ENCODE measurements at places on chromosomes 5 and 9.

- no peak for DNase-seq
Measured at GRCh38 chr9:75455444-75455921, 367.2 kb downstream of the OSTF1 start.

- DNase-seq, result no peak
Measured at GRCh38 chr9:122996586-122996985, 36.9 kb upstream of the GPR21 start.

DNA sequence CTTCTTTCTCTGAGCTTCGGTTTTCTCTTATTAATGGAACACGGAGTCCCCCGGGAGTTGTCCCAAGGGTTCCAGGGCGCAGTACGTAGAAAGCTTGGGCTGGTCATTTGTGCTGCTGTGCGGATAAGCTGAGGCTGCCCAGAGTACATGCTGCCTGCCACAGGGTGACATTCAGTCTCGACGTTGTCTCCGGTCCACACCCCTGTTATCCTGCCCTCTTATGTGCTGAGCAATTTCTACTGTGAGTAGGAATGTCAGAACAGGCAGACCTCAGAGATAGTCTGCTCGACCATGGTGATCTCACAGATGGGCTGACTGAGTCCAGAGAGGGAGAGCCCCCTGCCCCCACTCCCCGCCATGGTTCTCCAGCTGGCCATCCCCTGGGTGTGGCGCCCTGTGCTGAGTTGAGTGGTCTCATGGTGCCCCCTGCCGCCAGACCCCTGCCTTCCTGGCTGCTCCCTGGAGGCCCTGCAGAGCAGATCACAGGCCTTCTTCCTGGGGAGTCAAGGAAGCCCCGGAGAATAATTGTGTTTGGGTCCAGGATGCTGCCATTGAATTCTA lies 124.0 kb downstream of the RGS3 start:
- no peak for DNase-seq

GRCh38 chr5:147223948-147224791 lies 10.7 kb upstream of the STK32A start:
- peak; percentile 4 for DNase-seq

GRCh38 chr5:31346896-31347551 lies 153.5 kb downstream of the CDH6 start:
- no peak for DNase-seq

GRCh38 chr9:25602400-25603044 lies 75.7 kb downstream of the TUSC1 start:
- DNase-seq, result no peak

GRCh38 chr9:21591221-21592062 lies 109.3 kb upstream of the IFNE start:
- DNase-seq, result no peak

- no peak for DNase-seq
Measured at GRCh38 chr9:132154863-132155567, 6.8 kb upstream of the NTNG2 start.

DNA sequence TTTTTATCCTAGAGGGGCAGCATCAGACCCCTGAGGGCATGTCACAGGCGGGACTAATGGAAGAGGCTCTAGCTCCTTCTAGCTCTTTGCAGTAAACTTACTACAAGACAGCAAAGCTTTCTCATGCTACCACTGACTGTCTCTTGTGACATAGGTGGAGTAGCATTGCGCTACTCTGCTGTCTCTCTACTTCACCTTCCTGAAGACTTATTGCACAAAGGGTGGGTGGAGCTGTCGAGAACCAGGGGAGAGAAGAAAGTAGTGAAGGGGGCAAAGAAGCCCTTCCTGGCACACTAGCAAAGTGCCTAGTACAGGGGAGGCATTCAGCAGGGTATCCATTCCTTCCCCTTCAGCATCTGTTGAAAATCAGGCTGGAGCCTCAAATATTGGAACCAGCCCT lies 36.1 kb upstream of the NEK6 start:
- no peak for DNase-seq

DNA sequence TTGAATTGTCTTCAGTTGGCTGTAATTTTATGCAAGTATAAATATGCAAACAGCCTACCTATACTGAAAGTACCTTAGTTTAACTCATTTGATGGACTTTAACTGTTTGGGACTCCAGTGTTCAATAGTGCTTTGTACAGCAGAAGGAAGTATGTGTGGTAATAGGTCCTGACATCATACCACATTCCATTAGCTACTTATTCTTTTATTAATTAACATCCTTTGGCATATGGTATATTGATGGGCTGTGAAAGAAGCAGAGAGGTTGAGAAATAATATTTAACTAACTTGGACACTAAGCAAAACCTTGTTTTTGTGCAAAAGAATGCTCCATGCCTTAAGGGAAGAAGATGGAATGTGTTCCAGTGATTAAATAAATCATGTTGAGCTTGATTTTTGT lies 97.6 kb upstream of the SEMA6A start:
- DNase-seq, result no peak

DNA sequence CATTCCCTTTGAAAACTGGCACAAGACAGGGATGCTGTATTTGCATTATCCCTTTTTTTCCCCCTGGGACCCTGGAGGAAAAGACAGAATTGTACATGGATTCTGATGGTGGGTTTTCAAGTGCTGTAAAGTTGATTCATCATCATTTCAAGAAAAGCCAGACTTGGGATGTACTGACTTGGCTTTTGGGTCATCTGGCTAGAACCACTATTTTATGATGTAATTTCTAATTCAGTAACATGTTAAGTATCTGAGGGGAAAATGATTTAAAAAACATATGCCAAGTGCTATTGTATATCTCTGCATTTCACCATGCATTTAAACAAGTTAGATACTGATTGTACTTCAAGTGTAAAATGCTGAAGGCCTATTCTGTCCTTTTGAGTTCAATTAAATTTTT lies 15.2 kb upstream of the MAP3K1 start:
- DNase-seq, result no peak

- no peak for DNase-seq
Measured at GRCh38 chr9:108439947-108440346, 415.8 kb downstream of the ACTL7B start.

DNA sequence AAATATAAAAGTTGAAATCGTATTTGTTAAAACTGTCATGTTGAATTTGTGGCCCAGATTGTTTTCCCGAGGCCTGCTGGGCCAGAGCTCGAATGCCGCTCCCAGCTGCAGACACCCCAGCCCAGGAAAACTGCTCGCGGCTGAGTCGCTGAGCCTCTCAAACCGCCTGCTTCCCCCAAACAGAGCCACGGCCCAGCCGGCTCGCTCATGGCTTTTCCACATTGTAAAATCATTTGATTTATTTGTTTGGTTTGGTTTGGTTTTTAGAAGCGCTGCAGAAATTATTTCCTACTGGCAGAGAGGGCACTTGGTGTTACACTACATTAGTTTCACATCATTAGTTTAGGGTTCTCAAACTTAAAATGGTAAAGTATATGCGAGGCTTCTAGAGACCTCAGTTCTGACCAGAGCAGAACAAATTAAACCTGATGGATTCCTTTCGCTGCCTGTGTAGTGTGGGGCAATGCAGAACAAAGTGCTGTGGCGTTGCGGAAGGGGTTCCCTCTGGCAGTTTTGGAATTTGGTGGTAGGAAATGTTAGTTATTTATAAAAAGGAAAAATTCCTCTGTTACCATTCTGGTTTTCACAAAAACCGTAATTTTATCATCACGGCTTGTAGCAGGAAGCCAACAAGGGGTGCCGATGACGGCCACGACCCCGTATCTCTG lies 156.5 kb upstream of the PITX1 start:
- no peak for DNase-seq

DNA sequence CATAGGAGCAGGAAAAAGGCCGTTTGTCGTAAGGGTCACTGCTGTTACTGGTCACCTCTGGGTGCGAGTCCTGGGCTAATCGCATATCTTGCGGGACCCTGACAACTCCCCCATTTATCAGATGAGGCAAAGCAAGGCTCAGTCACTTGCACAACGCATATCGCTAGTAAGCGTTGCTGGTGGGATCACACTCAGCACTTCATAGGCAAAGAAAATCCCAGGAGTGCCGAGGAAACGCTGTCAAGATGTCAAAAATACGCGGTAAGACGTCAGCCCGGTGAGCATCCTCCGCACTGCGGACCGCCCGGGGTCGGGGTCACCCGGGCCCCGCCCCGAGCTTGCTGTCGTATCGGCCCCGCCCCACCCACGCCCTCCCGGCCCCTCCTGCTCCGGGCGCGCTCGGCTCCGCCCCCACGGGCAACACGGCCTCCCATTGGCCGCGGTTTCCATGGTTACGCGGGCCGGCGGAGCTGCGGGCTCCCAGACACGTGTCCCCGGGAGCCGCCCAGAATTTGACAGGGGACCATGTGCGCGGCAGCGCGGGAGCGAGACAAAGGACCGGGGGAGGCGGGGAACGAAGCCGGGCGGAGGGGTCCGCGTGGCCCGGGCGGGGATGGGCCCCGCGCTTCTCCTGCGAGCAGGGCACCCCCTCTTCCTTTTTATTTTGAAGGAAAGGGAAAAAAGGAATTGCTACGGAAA lies 80.2 kb upstream of the IER5L start:
- DNase-seq, result peak; percentile 79

DNA sequence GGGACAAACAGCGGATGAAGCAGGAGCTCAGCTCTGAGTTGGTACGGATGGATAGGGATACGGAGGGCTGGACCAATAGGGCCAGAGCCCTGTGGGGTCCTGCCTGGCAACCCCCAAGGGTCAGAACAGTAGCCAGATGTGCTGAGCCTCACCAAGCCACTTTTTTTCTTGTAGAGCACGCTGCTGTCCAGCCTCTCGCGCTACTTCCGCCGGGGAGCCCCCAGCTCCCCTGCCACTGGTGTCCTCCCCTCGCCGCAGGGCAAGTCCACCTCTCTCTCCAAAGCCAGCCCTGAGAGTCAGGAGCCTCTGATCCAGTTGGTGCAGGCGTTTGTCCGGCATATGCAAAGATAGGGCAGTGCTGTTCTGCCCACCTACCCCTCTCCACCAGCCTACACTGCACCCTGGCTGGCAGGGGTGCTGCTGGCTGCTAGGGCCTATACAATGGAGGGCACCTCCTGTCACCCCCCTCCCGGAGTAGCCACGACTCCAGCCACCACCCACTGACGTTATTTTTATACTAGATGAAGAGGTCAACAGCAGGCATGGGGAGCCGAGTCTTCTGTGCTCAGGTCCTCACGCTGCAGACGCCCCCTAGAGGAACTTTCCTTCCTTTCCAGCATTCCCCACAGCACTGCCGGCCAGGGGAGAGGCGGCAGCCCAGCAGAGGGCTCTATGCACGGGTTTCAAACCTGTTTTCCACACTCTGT lies 21.6 kb downstream of the SH3GLB2 start:
- peak; percentile 43 for DNase-seq

DNA sequence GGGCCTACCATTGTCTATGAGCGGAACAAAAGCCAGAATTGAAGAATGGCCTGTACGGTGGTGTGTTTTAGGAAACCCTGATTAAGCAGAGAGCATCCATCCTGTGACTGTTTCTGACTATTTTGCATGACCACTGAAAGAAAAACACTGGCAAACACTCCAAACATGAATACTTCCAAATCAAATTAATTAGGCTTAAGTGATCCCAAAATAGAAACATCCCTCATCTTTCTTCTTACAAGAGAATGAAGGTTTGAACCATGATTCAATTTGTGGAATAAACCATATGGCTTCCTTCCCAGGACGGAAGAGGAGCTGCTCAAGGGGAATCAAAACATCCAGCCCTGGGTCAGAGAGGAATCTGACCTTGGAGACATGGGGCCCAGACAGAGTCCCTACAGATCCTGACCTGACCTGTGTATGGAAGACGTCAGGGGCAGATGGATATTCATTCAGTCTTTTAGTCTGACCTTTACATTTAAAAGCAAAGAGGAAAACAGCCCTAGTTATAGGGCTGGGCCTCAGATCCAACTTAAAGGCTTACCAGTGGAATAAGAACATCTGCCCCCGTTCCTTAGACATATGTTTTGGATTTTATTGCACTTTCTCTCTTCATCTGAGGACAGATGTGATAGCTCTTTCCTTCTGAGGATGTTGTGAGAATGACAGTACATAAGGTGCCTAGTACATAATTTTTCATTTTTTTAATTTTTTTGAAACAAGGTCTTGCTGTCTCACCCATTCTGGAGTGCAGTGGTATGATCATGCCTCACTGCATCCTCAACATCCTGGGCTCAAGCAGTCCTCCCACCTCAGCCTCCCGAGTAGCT lies 17.6 kb upstream of the RECK start:
- no peak for DNase-seq

DNA sequence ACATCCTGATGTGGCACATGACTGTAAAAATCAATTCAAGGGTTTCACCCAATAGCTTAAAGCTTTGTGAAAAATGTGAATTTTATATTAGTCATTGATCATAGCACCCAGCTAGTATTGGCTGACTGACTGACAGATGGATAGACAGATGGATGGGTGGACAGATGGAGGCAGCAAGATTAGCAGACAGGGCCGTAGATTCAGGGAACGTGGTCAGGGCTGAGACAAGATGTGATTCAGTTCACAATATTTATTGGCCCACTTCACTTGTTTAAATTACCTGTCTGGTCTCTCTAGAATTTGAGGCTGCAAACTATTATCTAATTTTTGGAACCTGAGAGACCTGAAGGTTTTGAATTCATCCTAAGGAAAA lies 12.0 kb upstream of the PCSK5 start:
- no peak for DNase-seq

- DNase-seq, result no peak
Measured at GRCh38 chr9:77374266-77374665, 196.9 kb downstream of the VPS13A start.

DNA sequence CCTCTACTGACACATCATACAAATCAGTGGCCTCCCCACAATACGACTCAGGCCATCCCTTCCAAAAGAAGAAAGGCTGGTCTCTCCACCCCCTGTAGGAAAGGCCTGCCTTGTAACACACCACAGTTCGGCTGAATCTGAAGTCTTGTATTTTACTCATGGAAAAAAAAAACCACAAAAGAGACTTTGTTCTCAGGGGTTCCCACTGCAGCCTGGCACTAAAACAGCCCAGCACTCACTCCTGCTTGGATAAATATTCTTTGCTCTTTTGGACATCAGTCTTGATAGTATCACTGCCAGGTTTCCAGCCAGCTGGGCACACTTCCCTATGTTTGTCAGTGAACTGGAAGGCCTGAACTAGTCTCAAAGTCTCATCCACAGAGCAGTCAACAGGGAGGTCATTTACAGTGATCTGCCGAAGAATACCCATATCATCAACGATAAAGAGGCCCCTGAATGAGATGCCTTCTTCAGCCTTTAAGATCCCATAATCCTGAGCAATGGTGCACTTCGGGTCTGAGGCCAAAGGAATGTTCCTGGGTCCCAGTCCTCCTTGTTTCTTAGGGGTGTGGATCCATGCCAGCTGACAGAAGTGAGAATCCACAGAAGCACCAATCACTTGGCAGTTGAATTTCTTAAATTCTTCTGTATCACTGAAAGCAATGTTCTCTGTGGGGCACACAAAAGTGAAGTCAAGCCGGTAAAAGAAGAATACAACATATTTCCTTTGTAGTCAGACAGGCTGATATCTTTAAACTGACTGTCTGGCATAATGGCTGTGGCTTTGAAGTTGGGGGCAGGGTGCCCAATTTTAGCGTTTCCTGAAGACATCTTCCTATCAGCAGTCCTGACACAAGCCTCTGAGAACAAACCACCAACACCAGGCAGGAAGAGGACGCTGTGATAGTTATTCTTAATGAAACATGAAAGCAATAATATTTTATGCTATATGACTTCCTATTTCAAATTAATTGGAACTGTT lies 198.1 kb downstream of the LURAP1L start:
- peak; percentile 52 for DNase-seq

- no peak for DNase-seq
Measured at GRCh38 chr9:117868594-117868993, 164.4 kb downstream of the TLR4 start.

GRCh38 chr9:105712773-105713172 lies 18.4 kb downstream of the TMEM38B start:
- no peak for DNase-seq

- no peak for DNase-seq
Measured at GRCh38 chr9:119255116-119255515, 114.1 kb downstream of the BRINP1 start.

GRCh38 chr5:92561411-92561959 lies 1019.5 kb downstream of the NR2F1-AS1 start:
- DNase-seq, result no peak
